ENCODE measurements at places on chromosomes 1 and 21.

- no peak for DNase-seq
Observed at GRCh38 chr1:243956450-243956849, 94.6 kb upstream of the ZBTB18 start.

GRCh38 chr1:228369608-228370438 lies 36.8 kb downstream of the TRIM11 start:
- no peak for DNase-seq

DNA sequence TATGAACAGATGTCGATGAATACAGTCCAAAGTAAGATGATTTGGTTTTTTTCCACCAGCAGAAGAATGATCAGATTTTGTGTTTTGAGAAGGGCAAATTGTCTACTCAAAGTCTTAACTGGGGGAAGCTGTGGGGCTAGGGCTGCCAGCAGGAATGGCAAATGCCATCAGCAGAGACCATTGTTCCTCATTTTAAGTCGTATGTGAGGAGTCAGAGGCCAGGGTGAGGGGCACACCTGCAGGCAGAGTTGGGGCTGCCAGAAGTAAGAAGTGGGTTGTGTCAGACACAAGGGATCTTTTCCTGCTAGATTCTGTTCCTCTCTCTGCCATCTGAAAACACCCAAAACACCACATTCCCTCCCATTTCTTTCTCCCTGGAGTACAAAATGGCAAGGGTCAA lies 8.7 kb downstream of the PARK7 start:
- no peak for DNase-seq

DNA sequence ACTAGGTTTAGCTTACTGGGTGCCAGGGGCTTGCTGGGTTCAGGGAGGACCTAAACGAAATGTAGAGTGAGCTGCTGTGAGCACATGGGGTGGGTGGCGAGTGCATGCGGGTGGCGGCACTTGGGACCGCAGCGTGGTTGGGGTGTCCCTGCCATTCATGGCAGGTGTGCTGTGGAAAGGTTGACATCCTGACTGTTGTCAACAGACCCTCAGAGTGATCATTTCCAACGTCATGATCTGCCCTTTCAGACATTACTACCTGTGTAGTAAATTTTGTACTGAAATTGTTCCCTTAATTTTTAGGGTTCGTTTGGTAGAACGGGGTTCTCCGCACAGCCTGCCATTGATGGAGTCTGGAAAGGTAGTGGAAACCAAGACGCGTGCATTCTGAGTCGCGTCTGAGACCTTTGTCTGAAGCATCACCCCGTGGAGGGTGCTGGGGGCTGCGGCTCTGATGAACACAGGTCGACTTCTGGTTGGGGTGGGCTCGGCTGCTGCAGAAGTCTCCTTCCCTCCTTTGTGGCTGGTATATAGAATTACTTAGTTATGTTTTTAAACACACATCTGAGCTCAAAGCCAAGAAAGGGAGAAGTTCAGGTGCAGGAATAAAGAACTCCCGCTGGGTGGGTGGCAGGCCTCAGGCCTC lies 43.3 kb downstream of the S100B start:
- DNase-seq = no peak

- DNase-seq = no peak
Observed at GRCh38 chr1:227170361-227171166, 147.7 kb downstream of the CDC42BPA start.

GRCh38 chr1:67434491-67434890 lies 4.3 kb upstream of the SERBP1 start:
- no peak for DNase-seq

DNA sequence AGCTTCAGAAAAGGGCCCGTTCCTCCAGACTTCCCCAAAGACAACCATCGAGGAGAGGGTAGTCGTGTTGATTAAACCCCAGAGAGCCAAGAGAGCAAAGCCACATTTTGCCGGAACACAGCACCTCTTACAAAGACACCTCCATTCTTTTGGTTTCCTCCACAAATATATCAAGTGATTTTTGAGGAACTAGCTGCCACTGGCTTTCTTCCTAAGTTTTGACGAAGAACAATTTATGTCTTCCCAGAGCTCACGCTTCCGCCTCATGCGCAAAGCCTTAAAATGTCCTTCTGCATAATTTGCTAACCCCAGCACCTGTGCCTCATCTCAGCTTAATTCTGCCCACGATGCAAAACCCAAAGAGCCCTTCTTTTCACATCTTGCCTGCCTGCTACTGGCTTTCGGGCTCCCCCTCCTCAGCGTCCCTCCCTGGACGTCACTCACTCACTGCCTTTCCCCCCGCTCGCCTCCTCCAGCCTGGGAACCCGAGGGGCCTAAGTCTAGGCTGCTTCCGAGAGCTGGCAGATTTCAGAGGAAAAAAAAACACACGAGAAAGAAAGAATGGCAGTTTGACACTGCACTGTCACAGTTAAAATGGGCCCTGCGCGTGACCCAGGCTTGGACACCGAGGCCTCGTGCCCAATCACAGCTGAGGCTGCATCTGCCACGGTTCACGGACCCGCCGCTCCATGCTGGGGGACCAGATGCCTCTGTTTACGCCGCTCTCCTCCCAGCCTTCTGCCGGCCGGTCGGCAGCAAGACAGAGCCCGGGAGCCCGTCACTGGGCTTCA lies 77.6 kb upstream of the IFNAR2 start:
- DNase-seq = no peak

GRCh38 chr1:162388083-162388594 lies 6.6 kb downstream of the C1orf226 start:
- no peak for DNase-seq

DNA sequence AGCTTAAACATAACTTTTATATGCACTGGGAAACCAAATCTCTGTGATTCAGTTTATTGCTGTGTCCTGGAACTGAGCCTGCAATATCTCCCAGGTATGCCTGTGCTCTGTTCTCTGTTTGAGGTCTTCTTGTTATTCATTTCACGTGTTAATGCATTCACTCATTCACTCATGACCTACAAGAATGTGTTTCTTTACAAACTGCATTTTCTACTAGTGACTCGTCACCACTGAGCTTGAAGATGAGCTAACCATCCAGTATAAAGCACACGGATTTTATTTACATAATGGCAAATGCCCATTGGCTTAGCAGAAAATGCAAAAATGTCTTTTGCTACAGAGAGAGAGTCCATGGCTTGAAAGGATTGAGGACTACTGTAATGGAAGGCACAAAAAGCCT lies 75.0 kb upstream of the DUSP10 start:
- no peak for DNase-seq

- DNase-seq = no peak
Observed at GRCh38 chr1:64396817-64397216, 73.1 kb upstream of the CACHD1 start.

DNA sequence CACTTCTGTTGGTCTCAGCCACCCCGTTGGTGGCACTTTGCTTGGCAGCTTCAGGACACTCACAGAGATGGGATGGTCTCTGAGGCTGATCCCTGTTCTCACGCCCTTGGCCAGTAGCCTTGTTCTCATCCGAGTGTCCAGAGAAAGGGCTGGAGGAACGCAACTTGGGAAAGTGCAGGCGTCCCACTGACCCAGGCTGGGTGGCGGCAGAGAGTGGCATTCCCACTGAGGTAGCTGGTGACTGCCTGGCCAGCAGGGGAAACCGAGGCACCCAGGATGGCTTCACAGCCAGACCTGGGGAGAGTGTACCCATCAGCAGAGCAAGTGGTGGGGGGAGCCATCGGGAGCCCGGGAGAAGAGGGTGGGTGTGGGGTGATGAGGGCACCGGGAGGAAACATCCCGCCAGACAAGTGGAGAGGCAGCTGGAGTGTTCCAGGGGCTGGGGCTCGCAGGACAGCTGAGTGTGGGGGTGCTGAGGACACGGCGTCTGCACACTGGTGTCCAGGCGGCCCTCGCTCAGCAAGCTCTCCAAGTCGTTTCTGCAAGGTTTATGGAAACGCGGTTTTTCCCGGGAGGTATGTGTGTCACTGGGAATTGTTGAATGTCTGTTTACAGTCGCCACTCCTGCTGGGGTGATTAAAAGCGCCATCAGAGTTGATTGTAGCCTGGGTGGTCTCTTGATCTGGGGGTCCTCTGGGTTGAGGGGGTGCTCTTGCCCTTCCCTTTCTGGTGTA lies 97.8 kb downstream of the SIK1 start:
- no peak for DNase-seq

- no peak for DNase-seq
Observed at GRCh38 chr1:54108156-54108555, 44.6 kb downstream of the CDCP2 start.

DNA sequence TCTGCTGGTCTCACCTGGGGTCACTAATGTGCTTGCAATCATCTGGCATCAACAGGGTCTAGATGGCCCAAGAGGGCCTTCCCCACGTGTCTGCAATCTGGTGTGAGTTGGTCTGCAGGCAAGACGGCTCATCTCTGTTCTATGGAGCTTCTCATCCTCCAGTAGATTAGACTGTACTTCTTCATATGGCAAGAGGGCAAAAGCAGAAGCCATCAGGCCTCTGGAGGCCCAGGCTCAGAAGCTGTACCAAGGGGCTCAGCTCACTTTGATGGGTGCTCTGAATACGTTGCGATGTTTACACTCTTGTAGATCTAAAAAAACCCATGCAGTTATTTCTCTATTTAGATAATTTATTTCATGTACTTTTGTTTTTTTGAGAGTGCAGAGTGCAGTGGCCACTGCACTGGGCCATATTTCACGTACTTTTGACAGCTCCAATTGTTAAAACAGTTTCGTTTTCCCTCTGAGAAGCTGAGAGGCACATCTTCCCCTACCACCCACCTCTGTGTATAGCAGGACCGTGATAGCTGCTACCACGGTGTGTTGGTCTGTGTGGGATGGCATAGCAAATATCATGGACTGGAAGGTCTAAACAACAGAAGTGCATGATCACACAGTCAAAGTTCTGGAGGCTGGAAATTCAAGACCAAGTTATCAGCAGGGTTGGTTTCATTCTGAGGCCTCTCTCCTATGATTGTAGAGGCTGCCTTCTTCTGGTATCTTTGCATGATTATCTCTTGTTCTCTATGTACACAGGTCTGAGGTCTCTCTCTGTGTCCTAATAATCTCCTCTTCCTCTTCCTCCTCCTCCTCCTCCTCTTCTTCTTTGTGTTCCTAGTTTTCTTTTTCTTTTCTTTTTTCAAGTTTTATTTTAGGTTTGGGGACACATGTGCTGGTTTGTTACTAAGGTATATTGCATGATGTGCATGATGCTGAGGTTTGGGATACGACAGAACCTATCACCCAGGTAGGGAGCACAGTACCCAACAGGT lies 17.0 kb downstream of the CITED4 start:
- DNase-seq = no peak

GRCh38 chr1:60329651-60330050 lies 256.1 kb upstream of the C1orf87 start:
- no peak for DNase-seq

GRCh38 chr1:47181955-47182675 lies 7.7 kb downstream of the PDZK1IP1 start:
- no peak for DNase-seq

GRCh38 chr1:98086796-98087441 lies 166.1 kb upstream of the DPYD start:
- DNase-seq = no peak

DNA sequence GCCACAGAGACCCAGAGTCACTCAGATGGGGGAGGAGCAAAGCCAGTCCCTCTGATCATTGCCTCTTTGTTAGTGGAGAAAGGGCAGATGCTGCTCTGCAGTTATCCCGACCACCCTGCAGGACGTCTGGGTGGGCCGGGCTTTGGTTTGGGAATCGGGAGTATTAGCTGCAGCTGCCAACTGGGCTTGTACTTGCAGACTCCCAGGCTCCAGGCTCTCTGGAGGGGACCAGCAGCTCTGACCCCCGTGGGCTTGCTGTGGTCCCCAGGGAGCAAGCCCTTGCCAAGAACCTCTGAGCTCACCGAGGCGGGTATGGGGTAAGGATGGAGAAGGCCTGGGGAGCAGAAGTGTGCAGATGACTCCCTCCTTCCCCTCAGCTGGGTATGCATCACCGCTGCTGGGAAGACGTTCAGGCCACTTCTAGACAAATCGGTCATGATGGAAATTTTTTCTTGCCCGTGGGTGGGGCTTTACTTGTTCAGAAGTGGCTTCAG lies 21.6 kb downstream of the MAPKAPK2 start:
- no peak for DNase-seq

GRCh38 chr21:34201481-34201858 lies 128.1 kb downstream of the MRPS6 start:
- no peak for DNase-seq

GRCh38 chr1:225578251-225578977 lies 74.5 kb downstream of the ENAH start:
- no peak for DNase-seq

GRCh38 chr1:53206735-53207379 lies 10.2 kb downstream of the CPT2 start:
- DNase-seq = no peak

GRCh38 chr1:169696273-169697100 lies 14.9 kb downstream of the SELL start:
- DNase-seq = no peak

- DNase-seq = no peak
Observed at GRCh38 chr1:26138974-26139558, 19.8 kb upstream of the FAM110D start.

- DNase-seq = no peak
Observed at GRCh38 chr1:204278958-204279357, 65.2 kb upstream of the GOLT1A start.

DNA sequence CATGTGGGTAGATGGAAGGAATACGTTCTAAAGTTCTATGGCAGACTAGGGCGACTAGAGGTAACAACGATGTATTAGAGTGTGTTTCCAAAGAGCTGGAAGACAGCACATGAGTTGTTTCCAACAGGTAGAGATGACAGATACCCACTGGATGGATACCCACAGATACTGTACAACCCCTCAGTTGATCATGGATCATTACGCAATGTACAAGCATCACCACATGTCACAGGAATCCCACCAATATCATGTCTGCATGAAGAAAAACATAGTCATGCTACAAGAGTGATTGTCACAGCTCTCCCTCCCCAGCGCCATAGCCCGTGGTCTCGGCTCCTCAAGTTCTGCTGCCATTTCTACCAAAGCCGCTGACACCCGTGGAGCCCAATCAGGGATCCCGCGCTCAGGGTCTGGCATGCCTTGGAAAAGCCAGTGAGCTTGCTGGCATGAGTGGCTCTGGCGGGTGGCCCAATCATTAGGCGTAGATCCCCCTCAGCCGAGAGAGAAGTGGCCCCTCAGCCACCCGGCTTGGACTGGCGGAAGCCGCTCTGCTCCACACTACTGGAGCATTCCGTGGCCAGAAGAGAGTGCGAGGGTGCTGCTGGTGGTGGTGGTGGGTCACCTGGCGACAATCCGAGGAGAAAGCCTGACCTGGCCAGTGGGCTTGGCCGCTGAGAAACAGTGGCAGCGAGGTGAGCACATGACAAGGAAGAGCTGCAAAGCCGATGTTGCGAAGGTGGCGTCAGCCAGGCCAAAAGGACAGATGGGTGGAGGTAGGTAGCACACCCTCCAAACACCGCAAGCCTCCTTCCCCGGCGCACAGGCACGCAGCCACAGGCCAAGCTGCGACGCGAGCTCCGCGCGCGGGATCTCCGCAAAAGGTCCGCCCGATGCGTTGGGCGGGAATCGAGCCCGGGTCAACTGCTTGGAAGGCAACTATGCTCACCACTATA lies 65.7 kb upstream of the FCGR2A start:
- DNase-seq = no peak

- no peak for DNase-seq
Observed at GRCh38 chr1:23216771-23217420, 406 bp downstream of the HTR1D start.

Data from activated CD8-positive, alpha-beta memory T cell treated with anti-CD3 and anti-CD28 coated beads for 1 hour (primary cell).